CD8-positive, alpha-beta T cell (primary cell): ENCODE measurements at places on chromosomes 12 and 14. TPM values are rescaled to one million over a fixed set of nuclear protein-coding genes. Genes with fewer than 3 reads are reported as not detected.

DNA sequence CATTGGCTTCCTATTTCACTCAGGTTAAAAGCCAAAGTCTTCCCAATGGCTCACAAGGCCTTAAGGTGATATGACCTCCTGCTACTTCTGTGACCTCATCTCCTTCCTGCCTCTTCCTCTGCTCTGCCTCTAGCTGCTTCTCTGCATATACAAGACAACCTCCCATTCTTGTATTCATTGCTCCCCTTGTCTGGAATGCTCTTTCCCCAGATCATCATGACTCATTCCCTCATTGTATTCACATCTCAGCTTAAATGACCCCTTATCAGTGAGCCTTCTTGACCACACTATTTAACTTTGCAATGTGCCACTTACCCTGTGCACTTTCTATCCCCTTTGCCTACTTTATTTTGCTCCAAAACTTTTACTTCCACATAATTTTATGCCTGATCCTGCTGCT lies 90.2 kb downstream of the PPP1R12A start:
- DNase-seq: no peak

Gene MYF5
- not detected for total RNA-seq

Gene NUP37
- total RNA-seq: 11.3 TPM

Gene CYP46A1
- 0.19 TPM for total RNA-seq

- no peak for DNase-seq
These were observed 490 bp downstream of the RILPL1 start for GRCh38 chr12:123532808-123533649.

DNA sequence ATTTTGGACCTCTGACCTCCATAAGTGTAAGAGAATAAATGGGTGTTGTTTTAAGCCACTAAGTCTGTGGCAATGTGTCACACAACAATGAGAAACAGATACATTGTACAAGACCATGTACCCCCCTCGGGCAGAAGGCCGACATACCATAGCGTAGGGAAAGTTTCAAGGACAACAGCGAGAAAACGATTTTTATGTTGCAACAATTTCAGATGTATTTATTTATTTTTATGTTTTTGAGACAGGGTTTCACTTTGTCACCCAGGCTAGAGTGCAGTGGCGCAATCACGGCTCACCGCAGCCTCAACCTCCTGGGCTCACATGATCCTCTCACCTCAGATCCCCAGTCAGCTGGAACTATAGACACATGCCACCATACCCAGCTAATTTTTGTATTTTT lies 136.4 kb upstream of the NCOR2 start:
- no peak for DNase-seq

Gene KRT2
- total RNA-seq: 1.4 TPM

GRCh38 chr12:108241986-108242703 lies 97.0 kb downstream of the CMKLR1 start:
- DNase-seq: no peak

Gene SLC25A29
- 22.8 TPM for total RNA-seq

Gene CCDC175
- total RNA-seq: not detected

Gene CACNA2D4
- 9.6 TPM for total RNA-seq
